ENCODE measurements at places on chromosomes 5 and 9.
A peak's percentile ranks its signal among the peaks of the same experiment; 100 is the strongest.

DNA sequence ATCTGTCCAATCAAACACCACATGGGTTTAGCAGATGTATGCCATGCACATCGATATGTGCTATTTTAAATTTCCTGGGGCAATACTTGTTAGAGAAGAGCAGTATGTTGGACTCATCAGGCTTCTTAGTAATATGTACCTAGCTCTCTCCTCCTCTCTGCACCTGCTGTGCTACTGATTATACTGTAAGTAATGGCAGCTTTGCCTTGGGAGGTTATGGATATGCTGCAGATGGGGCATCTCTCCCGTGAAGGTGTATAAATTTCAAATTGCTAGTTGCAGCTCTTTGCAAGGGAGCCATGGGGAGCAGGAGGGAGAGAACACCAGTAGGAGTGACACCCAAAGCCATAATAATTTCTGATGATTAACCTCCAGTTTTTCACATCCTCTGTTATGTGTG lies 101.5 kb downstream of the SPATA31D1 start:
- DNase-seq = no peak

DNA sequence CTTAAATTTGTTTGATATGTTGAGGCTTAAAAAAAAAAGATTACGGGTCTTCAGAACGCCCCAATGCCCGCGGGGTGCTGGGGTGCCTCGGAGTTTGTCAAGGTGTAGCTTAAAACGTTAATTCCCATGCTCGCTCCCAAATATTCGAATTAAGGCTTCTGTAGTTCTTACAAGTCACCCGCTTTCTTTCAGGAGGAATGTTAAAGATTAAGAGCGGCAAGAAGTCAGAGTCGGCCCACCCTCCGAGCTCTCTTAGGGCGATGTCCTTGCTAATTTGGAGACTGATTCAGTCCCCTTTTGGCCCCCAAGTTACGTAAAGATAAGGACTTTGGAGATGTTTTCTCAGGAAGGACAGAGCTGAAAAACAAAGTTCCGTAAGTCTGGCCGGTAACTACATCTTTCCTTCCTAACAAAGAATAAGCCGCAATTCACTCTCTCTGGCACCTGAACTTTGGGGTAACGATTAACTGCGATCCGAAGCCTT lies 746 bp upstream of the NPM1 start:
- DNase-seq = no peak

GRCh38 chr9:94933511-94933828 lies 207.0 kb downstream of the AOPEP start:
- no peak for DNase-seq

DNA sequence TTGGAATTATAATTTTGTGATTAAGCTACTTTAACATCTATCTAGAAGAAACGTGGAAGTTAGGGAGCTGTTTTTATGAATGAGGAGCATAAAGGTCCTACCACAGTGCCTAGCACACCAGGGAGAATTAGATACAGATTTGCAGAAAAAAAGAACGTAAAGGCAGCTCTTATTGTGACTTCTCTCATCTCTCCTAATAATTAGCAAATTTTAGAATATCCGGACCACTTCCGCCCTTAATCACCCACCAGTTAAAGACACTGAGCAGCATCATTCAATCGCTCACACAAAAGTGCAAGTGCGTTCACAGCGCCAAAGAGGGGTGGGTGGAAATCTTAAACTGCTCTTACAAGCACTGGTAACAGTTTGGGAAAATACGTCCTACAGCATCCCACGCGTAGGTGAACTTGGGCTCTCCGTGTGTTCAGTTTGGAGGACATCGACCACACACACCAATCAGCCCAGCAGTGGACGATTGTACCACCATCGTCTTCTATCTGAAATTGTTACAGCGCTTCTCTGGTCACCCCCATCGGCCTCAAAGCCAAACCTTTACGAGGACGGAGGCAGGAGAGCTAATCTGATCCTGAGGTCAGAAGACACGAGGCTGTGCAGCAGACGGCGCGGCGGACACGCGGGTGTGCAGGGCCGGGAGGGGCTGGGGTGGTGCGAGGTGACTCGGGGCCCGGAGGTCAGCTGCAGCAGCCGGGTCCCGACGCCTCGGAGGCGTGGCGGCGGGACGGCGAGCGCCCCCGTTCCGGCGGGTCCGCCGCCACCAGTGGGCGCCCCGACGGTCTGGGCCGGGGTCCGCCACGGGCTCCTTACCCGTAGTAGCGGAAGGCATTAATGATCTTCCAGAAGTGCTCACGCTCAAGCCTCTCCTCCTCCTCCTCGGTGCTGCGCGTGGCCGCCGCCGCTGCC lies 646 bp downstream of the CARNMT1 start:
- DNase-seq = peak; percentile 10

GRCh38 chr5:61431923-61432620 lies 100.0 kb downstream of the ZSWIM6 start:
- no peak for DNase-seq

DNA sequence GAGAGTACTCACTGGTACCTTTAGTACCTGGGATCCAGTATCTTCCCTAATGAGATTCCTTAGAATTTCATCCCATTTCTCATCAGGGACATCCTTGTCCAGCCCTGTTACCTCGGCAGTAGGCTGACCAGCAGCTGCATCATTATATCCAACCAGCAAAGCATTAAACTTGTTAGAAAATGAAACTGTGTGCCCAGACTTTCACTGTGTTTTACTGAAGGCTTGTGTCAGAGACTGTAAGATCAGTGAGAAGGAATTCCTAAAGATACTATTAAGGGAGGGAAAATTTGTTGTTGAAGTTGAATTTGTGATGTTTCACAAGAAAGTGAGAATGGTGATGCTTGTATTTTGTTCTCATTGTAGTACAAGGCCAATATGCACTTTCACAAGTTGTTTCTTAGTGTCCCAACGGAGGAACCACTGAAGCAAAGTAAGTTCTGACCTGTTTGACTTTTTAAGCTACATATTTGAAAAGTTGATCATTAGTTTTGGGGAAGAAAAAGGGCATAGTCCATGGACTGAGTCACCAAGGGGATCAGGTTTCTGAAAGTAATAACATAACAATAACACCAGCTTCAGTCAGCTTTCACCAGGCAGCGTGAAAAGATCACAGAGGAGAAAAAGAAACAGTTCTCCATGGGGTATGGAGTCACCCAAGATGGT lies 48.8 kb downstream of the GRAMD2B start:
- DNase-seq = no peak

DNA sequence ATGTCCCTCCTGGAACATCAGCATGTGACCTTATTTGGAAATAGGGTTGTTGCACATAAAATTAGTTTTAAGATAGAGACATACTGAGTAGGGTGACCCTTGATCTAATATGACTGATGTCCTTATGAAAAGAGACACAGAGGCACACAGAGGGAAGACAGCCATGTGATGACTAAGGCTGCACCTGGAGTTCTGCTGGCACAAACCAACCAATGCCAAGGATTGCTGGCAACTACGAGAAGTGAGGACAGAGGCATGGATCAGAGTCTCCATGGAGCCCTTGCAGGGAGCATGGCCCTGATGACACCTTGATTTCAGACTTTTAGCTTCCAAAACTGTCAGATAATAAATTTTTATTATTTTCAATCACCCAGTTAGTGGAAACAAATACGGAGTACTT lies 101.9 kb downstream of the FBXL7 start:
- DNase-seq = no peak

- no peak for DNase-seq
Measured at GRCh38 chr9:122263699-122264349, 816 bp downstream of the RBM18 start.

DNA sequence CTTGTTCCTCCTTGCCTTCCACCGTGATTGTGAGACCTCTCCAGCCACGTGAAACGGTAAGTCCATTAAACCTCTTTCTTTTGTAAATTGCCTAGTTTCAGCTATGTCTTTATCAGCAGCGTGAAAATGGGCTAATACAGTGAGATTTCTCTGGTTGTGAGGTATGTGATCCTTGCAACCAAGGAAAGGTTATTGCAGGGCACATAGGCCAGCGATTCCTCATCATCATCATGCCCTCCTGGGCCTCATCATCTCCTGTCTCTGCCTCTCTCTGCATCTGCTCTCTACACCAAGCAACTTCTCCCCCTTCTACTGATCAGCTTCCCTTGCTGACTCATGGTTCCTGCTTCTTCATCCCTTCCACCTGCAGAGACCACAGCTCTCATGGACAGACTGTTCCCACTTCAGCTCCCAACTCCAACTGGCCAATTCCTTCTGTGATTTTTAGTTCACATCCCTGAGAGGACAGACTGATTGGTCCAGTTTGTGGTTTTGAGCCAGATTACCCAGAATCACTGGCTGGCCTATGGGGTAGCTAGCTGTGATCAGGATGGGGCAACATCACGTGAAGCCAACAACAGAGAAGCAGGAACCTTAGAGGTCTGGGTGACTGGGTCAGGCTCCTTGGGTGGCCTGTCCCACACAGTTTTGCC lies 53.1 kb downstream of the LIX1 start:
- DNase-seq = no peak

All from stimulated activated CD4-positive, alpha-beta T cell treated with anti-CD3 and anti-CD28 coated beads, Interleukin-1b, Interleukin-23, amount 100 ng/mL, for 1 hour (primary cell).